Activated naive CD8-positive, alpha-beta T cell treated with anti-CD3 and anti-CD28 coated beads, Interleukin-2, amount 10 ng/mL, durations not matched to agents 7 days and 5 days (primary cell): ENCODE measurements at places on chromosomes 6 and 20.

- no peaks in the 10 kb centered on the region for H3K4me1 ChIP-seq
- H3K4me3 ChIP-seq, result no peak overlapping the region
- no peak overlapping the region for H3K27ac ChIP-seq
- no peak for DNase-seq
- H3K27me3 ChIP-seq, result no peaks in the 10 kb centered on the region
- H3K36me3 ChIP-seq, result no peaks in the 10 kb centered on the region
Measured at GRCh38 chr6:77425216-77425615, 38.1 kb downstream of the HTR1B start.

DNA sequence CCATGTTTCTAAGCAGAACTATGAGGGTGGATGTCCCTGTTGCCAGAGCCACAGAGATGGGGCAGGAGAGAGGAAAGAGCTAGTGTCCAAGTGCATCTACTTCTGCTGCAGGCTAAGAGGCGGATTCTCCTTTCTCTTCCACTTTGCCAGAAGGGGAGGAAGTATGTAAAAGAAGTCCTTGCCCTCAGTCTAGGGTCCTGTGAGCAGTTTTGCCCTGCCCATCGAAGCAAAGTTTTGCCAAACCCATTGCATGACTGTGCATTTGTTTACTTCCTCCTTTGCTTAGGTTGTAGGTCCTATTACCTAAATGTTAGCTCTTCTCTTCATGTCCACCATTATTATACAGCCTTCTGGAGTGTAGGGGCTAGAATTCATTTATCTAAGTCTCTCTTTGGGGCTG, 106.2 kb upstream of the ARMC2 start:
- no peaks in the 10 kb centered on the region for H3K36me3 ChIP-seq
- no peaks in the 10 kb centered on the region for H3K4me1 ChIP-seq
- H3K27me3 ChIP-seq, result peaks cover 28% of the 10 kb centered on the region
- no peak for DNase-seq
- no peak overlapping the region for H3K27ac ChIP-seq

- no peaks in the 10 kb centered on the region for H3K36me3 ChIP-seq
- no peak overlapping the region for H3K4me3 ChIP-seq
- H3K27ac ChIP-seq, result no peak overlapping the region
- DNase-seq, result no peak
- H3K4me1 ChIP-seq, result no peaks in the 10 kb centered on the region
Measured at GRCh38 chr6:78746457-78746856, 120.9 kb upstream of the IRAK1BP1 start.

GRCh38 chr6:74607934-74608333, 597.9 kb downstream of the COL12A1 start:
- no peak overlapping the region for H3K27ac ChIP-seq
- H3K27me3 ChIP-seq, result no peaks in the 10 kb centered on the region
- H3K4me3 ChIP-seq, result no peak overlapping the region
- no peaks in the 10 kb centered on the region for H3K4me1 ChIP-seq
- no peak for DNase-seq

GRCh38 chr6:169379495-169380070, 125.9 kb upstream of the THBS2 start:
- H3K27ac ChIP-seq, result no peak overlapping the region
- H3K36me3 ChIP-seq, result peaks cover 2% of the 10 kb centered on the region
- no peak for DNase-seq
- no peaks in the 10 kb centered on the region for H3K4me1 ChIP-seq
- no peak overlapping the region for H3K4me3 ChIP-seq

- H3K27me3 ChIP-seq, result no peaks in the 10 kb centered on the region
- no peak overlapping the region for H3K4me3 ChIP-seq
- no peak overlapping the region for H3K27ac ChIP-seq
Measured at GRCh38 chr20:62020935-62021701, 44.6 kb downstream of the TAF4 start.

DNA sequence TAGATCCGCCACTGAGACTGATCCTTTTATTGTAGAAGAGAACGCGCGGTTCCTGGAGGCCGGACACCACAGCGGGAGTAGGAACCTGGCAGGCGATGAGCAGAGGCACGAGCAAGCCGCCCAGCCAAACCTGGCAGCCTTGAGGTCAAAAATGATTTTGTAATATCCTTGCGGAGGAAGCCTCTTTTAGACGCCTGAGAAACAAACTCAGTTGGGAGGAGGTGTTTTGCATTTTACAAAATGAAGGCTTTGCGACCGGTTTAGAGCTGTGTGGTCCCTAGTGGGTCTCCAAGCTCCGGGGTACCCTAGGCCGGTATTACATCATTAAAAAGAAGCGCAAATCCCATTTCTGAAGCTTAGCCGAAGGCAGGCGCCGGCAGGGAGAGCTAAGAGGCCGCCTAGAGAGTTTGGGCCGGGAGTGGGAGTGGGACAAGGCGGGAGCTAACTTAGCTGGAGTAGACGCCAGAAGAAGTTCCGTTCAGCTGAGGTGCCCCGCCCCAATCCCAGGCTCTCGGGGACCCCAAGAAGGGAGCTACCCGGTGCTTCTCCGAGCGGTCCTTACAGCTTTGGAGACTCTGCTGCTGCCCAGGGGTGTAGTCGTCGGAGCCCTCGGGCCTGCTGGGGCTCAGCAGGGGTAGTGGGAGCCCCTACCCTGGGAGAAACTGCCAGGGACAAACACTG, 1.9 kb upstream of the TBX18 start:
- peak overlapping the region; percentile 31 for H3K27ac ChIP-seq
- H3K4me1 ChIP-seq, result peaks cover 6% of the 10 kb centered on the region

DNA sequence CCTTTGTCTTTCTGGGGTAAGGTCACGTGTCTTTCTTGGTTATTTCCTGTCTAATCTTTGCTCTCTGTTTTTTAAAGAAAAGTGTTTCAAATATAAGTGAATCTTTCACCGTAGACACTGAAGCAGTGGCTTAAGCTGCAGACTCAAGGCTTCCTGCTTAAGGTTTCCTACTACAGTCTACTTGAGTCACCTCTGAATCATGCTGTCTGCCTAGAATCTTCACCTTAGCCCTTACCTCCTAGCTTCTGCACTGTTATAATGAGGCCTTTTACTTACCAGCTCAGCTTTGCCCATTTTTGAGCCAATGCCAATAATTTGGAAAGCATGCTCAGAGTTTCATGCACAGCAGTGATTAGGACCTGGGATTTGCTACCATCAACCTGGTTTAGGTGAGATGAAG, 30.6 kb downstream of the ADGRF4 start:
- peaks cover 10% of the 10 kb centered on the region for H3K4me1 ChIP-seq
- no peak overlapping the region for H3K27ac ChIP-seq
- no peaks in the 10 kb centered on the region for H3K36me3 ChIP-seq
- DNase-seq, result no peak
- H3K4me3 ChIP-seq, result no peak overlapping the region

GRCh38 chr20:16260911-16261310, 312.3 kb downstream of the KIF16B start:
- peaks cover 2% of the 10 kb centered on the region for H3K27me3 ChIP-seq
- H3K4me1 ChIP-seq, result no peaks in the 10 kb centered on the region
- no peak overlapping the region for H3K27ac ChIP-seq
- DNase-seq, result no peak
- H3K36me3 ChIP-seq, result no peaks in the 10 kb centered on the region

DNA sequence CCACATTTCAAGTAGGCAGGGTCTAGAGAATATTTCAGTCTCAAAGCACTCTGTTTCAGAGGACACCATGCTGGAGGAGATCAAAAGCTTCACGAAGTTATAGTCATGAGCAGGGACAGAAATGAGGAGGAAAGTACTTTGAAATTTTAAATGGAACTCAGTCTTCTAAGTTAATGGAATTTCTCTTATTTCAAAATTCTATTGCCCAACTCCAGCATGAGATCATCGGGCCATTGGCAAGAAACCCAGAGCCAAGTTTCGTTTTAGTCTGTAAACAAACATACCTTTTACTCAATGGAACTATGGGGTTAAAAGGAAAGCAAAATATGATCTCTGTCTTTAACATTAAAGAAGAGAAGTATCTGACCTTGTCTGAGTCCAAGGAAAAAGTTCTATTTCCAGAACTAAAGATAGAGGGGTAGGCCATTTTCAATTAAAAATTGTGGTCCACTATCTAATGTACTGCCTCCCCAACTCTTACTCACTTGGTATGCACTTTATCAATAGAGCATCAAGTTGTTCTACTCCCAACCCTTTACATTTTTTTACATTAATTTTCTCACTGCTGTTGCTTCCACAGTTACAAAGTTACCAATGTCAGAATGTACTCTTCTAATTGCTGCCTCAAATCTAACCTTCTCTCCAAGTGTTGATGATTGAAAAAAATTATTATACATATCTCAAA, 235.3 kb upstream of the NRSN1 start:
- no peaks in the 10 kb centered on the region for H3K27me3 ChIP-seq
- H3K27ac ChIP-seq, result no peak overlapping the region
- no peaks in the 10 kb centered on the region for H3K36me3 ChIP-seq
- DNase-seq, result no peak
- no peak overlapping the region for H3K4me3 ChIP-seq

DNA sequence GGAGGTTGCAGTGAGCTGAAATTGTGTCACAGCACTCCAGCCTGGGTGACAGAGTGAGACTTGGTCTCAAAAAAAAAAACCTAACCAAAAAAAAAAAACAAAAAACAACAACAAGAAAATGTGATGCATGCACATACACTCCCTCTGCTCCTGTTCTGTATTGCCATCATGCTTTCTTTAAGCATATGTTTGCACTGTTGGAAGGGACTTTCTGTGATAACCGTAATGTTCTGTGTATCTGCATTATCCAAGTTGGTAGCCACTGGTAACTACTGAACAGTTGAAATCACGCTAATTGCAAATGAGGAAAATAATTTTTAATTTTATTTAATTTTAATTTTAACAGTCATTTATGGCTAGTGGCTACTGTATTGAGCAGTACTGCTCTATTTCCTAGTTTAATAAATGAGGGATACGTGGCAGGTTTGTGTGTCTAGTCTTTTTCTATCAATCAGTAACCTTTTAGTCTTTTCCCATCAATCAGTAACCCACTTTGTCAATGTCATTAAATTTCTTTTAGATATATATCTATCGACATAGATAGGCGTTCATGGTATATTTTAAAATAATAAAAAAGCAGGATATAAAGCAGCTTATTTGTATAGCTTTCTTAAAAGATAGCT, 135.6 kb downstream of the ASCC3 start:
- no peak overlapping the region for H3K4me3 ChIP-seq
- H3K27ac ChIP-seq, result no peak overlapping the region
- H3K4me1 ChIP-seq, result no peaks in the 10 kb centered on the region

- H3K27ac ChIP-seq, result no peak overlapping the region
- peaks cover 2% of the 10 kb centered on the region for H3K4me1 ChIP-seq
- no peaks in the 10 kb centered on the region for H3K27me3 ChIP-seq
- H3K36me3 ChIP-seq, result peaks cover 1% of the 10 kb centered on the region
- no peak overlapping the region for H3K4me3 ChIP-seq
Measured at GRCh38 chr6:25556516-25556915, 95.5 kb upstream of the SCGN start.

DNA sequence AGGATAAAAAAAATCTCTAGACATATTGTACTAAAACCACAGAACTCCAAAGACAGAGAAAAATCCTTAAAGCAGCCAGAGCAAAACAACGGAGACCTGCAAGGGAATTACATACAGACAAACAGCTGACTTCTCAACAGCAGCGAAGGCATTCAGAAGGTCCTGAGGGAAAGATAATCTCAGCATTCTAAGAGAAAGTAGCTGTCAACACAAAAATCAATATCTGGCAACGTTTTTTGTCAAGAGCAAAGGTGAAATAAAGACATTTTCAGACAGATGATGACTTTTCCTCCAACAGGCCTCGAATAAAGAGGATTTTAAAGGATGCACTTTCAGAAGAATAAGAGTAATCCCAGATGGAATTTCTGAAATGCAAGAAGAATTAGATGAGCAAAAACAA, 6.1 kb upstream of the SCGN start:
- no peaks in the 10 kb centered on the region for H3K4me1 ChIP-seq
- H3K27ac ChIP-seq, result no peak overlapping the region
- H3K27me3 ChIP-seq, result peaks cover 69% of the 10 kb centered on the region
- no peaks in the 10 kb centered on the region for H3K36me3 ChIP-seq
- no peak for DNase-seq

DNA sequence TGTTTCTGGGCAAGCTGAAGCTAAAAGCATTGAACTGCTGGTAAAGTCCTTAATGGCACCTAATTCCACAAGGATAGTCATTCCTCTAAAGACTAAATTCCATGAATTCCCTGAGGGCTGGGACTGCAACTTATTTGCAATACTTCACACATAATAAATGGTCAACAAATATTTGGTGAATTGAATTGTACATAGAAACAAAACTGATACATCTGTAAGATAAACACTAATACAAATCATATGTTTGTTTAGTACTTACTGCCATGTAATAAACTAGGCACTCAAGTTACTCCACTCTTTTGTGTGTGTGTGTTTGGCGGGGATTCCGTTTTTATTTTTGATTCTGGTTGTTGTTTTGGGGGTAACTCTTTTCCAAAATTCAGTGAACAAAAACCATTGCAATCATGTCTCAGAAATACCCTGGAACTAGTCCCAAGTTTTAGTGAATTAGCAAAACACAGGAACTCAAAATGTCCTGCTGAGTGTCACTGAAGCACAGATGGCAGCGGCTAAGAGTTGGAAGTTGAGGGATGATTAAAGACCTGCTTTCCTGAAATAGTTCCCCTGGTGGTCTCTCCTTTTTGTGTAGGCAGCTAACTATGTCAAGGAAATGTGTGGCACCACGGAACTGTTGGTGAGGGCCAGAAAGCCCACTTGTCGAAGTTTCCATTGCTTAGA, 74.8 kb upstream of the SNRPB2 start:
- no peaks in the 10 kb centered on the region for H3K4me1 ChIP-seq
- H3K36me3 ChIP-seq, result no peaks in the 10 kb centered on the region
- H3K27ac ChIP-seq, result no peak overlapping the region
- peaks cover 4% of the 10 kb centered on the region for H3K27me3 ChIP-seq

DNA sequence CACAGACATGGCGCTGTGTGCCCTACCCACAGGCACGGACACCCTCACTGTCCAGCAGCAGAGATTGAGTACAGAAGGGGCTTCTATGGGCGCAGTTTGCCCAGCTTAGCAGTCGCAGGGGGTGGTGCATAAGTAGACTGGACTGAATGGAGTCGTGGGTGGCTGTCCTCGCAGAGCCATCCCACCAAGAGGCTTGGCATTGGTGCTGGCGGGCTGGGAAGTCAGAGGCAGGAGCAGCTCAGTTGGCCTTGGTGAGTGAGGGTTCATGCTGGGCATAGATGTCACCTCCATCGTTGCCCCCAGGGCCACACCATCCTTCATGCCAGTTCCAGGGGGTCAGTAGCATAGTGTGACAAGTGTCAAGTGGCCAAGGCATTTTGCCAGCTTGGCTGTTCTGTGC, 25.2 kb downstream of the SUMO4 start:
- peaks cover 2% of the 10 kb centered on the region for H3K4me1 ChIP-seq
- no peaks in the 10 kb centered on the region for H3K27me3 ChIP-seq
- H3K27ac ChIP-seq, result no peak overlapping the region
- no peak overlapping the region for H3K4me3 ChIP-seq
- no peak for DNase-seq

- H3K4me3 ChIP-seq, result no peak overlapping the region
- no peak for DNase-seq
- no peaks in the 10 kb centered on the region for H3K4me1 ChIP-seq
- no peak overlapping the region for H3K27ac ChIP-seq
- H3K36me3 ChIP-seq, result no peaks in the 10 kb centered on the region
Measured at GRCh38 chr6:64301307-64302236, 666.0 kb downstream of the PHF3 start.
